Activated naive CD4-positive, alpha-beta T cell treated with anti-CD3 and anti-CD28 coated beads, Interleukin-2, amount 10 ng/mL, durations not matched to agents 7 days and 5 days (primary cell): ENCODE measurements at places on chromosomes 11 and 22.

DNA sequence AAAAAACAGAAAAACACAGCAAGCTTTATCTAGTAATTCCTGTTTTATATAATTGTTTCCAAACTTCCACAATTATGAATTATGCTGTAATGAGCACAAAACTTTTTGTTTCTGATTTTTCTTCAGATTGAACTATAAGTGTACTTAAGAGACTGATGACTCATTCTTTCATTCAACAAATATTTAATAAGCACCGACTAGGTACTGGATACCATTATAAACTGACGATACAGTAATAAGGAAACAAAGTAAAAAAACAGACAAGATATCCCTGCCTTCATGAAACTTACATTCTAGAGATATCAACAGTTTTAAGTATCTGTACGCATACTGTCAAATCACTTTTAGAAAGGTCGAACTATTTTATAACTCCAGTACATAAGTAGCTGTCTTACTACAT, 78.6 kb downstream of the ME3 start:
- no peak for DNase-seq

DNA sequence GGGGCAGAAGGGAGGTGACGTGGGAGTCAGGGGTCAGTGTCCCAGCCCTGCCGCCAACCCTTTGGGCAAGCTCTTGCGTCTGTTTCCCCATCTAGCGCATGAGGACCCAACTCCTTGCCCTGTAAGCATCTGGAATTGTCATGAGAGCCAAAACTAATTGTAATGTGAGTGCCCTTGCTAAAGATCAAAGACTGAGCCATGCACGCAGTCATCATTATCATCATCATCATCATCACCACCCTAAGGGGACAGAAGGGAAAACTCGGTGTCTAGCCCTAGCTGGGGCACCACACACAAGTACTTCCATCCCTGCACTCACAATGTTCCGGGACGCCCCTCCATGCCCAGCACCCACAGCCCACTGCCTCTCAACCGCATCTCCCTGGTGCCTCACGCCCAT, 2.5 kb downstream of the LIF start:
- no peak for DNase-seq

DNA sequence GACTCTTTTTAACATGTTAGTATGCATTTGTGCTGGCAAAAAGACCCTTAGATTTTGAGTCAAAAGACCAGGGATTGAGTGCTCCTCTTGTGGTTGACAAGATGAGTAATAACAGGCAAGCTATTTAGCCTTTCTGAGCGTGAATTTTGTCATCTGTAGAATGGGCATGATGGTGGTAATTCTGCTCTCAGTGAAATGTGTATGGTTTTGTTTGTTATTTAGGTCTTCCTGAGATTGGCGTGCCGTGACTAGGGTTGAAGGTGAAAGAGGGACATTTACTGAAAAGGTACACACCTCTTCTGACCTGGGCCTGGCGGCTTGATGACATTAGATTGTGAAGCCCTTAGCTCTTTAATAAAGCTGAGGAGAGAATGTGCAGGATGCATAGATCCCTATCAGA, 8.4 kb upstream of the CEP295 start:
- DNase-seq = no peak

- DNase-seq = no peak
Observed at GRCh38 chr11:95972060-95972459, 48.2 kb upstream of the MTMR2 start.

- DNase-seq = peak; percentile 46
Observed at GRCh38 chr11:8870411-8871170, 40.4 kb upstream of the AKIP1 start.

- no peak for DNase-seq
Observed at GRCh38 chr22:47851586-47851985, 1089.1 kb downstream of the TBC1D22A start.

GRCh38 chr22:24338726-24339451, 68.3 kb downstream of the SPECC1L start:
- DNase-seq = no peak

DNA sequence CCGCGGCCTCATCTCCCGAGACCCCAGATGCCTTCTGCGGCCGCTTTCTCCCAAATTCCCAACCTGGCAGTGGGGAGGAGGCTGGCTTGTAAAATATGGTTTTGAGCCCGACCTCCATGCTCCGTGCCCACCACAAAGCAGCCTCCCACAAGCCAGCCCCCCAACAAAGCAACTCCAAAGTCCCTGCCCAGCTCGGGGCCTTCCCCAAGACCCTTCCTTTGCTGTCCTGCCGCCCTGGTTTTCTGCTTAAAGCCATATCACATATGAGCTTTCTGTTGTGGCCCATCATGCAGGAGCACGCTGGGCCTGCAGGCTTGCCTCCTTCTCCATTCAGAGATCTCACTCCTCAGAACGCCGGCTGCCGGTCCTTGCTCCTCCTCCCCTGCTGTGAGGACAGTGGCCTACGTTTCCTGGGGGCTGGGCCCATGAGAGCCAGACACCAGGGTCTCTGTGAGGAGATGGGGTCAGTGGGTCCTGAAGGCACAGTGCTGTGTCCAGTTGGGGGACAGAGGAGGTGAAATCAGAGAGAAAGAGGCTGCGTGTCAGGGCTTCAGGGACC, 680.0 kb downstream of the BRD1 start:
- no peak for DNase-seq

- no peak for DNase-seq
Observed at GRCh38 chr11:38014405-38014804, 1416.4 kb upstream of the RAG2 start.

- no peak for DNase-seq
Observed at GRCh38 chr11:44731685-44732430, 5.1 kb downstream of the TSPAN18 start.
